Esophagus mucosa (tissue), 1 donor: ENCODE measurements at places on chromosomes 3 and 15. TPM values are rescaled to one million over a fixed set of nuclear protein-coding genes. Genes with fewer than 3 reads are reported as not detected.

The ALG3 gene
- 28.9 TPM for total RNA-seq

The RTP3 gene
- not detected for total RNA-seq

DNA sequence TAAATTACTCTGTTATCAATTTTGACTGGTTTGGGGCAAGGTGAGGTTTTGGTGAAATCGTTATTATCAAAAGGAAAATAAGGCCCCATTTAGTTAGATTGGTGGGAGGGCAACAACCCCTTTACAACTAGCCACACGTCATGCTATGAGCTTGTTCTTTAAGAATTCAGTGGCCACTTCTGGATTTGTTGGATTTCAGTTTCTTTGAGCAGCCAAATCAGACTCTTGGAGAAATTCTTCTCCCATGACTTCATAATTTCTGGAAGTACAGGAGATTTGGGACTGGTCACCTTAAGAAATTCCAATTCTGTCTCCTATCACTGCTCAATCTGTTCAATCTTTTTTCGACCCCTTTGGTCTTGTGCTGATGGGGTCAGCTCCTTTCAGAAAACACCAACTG is 14.8 kb upstream of the WNT5A start:
- ATAC-seq: no peak

DNA sequence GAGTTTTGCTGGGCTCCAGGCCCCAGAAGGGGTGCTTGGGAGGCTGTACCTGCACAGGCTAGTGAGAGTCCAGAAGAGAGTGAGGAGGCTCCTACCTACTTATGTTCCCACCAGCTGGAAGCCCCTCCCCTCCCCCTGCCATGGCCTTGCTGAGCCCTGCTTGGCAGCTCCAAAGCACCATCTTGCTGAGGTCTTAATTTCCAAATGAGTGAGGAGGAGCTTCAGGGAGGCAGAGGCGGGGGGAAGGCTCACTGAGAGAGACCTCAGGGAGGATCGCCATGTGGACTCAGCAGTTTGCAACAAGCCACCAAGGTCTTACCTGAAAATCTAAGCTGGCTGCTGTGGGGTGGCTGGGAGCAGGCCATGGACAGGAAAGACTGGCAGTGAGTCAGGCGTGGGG is 8.7 kb upstream of the CACNA2D2 start:
- ATAC-seq: no peak

GRCh38 chr3:173958805-173959204 is 561.3 kb downstream of the NLGN1 start:
- ATAC-seq: no peak

DNA sequence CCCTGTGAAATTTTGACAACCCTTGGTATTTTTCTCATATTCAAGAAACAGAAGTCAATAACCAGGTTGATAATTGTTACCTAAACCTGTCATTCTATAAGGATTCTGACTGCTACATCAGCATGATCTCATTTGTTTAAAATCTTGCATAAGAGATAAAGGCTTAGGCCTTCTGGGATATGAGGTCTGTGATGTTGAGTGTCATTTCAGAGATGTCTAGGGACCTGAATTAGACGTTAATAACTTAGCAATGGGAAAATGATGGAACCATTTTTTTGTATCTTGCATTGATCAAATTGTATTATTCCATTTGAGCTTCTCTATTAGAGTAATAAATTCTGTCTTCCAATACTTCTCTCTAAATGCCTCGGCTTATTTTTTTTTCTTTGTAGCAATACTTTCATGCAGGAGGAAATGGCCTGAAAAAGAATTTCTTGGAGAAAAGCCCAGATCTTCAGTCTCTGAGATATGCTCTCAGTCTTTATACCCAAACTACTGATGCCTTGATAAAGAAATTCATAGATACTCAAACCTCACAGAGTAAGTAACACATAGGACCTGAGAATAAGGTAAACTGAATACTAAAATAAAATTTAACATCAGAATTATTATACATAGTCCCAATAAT is 589.3 kb downstream of the UNC13C start:
- no peak for ATAC-seq

DNA sequence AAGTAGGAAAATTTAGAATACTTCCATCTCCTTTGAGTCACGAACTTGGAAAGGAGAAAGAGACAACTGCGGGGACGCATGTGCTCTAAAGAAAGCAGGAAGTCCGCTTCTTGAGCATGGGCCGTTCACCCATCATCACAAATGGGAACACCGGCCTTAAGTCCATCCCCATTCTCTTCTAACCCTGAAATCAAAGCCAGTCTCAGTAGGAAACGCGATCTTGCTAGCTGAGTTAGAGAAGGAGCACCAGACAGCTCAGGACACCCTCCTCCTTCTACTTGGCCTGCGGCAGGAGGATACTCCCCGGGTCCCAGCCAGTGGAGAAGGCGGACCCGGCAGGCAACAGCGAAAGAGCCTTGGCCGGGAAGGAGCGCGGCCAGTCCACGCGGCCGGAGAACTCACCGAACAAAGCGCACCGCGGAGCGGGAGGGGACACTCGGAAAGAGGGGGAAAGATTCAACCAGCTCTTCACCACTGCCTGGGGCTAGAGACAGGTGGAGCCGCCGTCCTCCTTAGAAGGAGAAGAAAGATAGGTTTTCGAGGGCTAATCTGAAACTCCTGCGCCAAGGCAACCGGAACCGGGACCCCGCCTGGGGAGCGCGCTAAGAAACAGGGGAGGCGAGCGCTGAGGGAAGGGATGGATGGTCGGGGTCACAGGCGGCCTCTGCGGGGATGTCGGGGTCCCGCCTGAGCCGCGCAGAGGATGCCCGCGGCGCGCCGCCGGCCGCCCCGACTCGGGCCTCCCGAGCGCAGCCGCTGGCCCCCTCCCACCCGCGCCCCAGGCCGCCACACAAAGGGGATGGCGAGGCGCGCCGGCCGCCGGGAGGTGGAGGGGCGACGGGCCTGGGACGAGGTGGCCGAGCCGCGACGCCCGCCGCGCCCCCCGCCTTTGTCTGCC is 818 bp downstream of the SLC4A7 start:
- no peak for ATAC-seq

The CLDN1 gene
- total RNA-seq: 40.3 TPM

DNA sequence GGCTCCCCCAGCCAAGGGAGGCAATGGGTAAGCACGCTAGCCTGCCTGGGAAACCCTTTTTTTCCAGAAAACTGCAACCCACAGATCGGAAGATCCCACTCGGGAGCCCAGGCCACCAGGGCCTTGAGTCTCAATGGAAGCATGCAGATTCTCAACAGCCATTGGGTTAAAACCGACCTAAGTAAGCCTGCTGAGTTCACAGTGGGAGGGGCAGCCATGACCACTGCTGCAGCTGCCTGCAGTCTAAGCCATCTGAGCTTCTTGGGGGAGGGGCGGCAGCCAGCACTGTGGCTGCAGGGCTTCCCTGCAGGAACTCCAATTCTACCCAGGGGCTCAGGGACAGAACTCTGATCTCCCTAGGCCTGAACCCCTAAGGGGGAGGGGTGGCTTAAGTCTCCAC is 82.0 kb downstream of the DPPA2 start:
- ATAC-seq: no peak

DNA sequence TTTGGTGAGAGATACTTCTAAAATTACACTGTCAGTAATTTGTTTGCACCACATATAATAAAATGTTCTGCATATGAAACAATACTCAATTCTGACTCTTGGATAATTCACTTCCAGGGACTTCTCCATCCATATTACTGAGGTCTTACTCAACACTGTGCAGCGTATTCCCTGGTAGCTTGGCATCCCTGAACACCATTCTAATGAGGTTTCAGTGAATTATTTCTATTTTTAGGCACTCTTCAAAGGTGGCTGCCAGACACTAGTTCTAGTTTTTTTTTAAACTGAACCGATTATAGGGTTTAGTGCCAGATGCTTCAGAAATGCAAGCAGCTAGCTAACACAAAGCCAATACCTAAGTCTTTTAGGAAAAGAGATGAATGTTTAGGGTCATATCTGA is 283.3 kb downstream of the FEZF2 start:
- ATAC-seq: no peak

- ATAC-seq: no peak
These were observed 87.8 kb upstream of the RNU6-1 start for GRCh38 chr15:67927501-67928168.

GRCh38 chr15:71734709-71735384 is 75.5 kb upstream of the NR2E3 start:
- no peak for ATAC-seq

DNA sequence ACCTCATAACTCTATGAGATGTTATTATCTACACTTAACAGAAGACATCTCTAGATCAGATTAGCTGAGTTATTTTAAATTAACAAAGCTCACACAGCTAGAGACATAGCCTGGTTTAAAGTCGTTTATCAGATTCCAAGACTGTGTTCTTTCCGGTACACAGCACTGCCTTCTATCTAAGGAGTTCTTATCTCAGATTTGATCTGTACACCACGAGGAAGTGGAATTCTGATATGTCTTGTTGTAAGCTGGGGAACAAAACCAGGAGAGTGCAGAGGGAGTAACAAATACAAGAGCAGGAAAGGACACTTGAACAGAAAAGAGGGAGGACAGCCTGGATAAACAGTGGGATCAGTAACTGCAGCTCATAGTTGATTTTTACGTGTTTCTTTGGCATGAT is 61.7 kb upstream of the KCNMB2 start:
- no peak for ATAC-seq

GRCh38 chr3:125280668-125281361 is 68.3 kb upstream of the SLC12A8 start:
- ATAC-seq: no peak

- peak; percentile 85 for ATAC-seq
These were observed 309.8 kb downstream of the VPS13C start for GRCh38 chr15:61750271-61751084.

GRCh38 chr15:101240358-101240757 is 11.5 kb downstream of the CHSY1 start:
- ATAC-seq: no peak

- no peak for ATAC-seq
These were observed 35.1 kb downstream of the MDFIC2 start for GRCh38 chr3:70277304-70277703.

GRCh38 chr3:184178521-184179138 is 4.0 kb downstream of the AP2M1 start:
- no peak for ATAC-seq

DNA sequence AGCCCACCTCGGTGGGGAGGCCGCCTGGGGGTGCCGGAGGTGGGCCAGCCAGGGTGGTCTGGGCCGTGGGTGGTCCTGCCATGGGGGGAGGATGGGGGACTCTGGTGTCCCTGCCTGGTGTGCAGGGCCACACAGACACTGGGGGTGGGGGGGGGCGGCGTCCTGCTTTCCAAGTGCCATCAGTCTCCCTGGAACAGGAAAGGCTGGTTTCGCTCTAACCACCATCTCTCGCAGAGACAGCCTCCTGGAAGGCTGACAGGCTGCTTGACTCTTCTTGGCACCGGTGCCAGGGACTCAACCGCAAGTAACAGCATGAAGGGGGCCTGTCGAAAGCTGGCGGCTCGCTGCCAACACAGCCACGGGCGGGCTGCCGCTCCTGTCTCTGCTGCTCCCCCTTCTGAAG is 40.3 kb downstream of the RGMA start:
- ATAC-seq: peak; percentile 74

GRCh38 chr3:179016979-179017670 is 54.5 kb downstream of the ZMAT3 start:
- no peak for ATAC-seq

The GUCA1C gene
- not detected for total RNA-seq

GRCh38 chr15:51378406-51378805 is 37.0 kb downstream of the GLDN start:
- ATAC-seq: no peak

The RBMS3 gene
- 3.4 TPM for total RNA-seq

DNA sequence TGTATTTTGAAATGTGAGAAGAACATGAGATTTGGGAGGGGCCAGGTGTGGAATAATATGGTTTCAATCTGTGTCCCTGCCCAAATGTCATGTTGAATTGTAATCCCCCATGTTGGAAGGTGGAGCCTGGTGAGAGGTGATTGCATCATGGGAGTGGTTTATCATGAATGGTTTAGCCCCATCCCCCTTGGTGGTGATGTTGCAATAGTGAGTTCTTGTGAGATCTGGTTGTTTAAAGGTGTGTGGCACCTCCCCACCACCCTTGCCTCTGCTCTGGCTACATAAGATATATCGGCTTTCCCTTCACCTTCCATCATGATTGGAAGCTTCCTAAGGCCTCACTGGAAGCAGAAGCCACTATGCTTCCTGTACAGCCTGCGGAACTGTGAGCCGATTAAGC is 23.9 kb upstream of the TMEM108 start:
- ATAC-seq: no peak

The ZDHHC23 gene
- total RNA-seq: 3.0 TPM

The GP9 gene
- not detected for total RNA-seq

- no peak for ATAC-seq
These were observed 978.6 kb downstream of the PLOD2 start for GRCh38 chr3:145182196-145182911.

The GRAMD1C gene
- 5.0 TPM for total RNA-seq

DNA sequence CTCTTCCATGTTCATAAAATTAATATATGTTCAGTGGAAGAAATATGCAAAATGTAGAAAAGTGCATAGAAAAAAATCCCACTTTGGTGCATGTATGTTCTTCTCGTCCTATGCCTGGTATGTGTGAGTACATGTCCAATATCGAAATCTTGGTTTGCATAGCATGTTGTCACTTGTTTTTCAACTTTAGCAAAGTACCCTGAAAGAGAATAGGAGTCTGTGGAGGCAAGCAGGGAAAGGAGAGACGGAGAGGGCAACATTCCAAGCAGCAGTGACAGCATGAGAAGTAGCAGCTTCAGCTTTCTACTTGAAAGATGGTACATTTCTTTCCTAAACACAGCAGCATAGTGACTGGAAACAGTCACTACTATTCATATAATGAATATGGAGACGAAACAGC is 56.8 kb upstream of the CACNA2D3 start:
- no peak for ATAC-seq

GRCh38 chr3:178971614-178972013 is 100.0 kb downstream of the ZMAT3 start:
- no peak for ATAC-seq

The ZNF148 gene
- 21.2 TPM for total RNA-seq

GRCh38 chr3:169668072-169668956 is 4.8 kb upstream of the MECOM start:
- peak; percentile 53 for ATAC-seq

- peak; percentile 56 for ATAC-seq
These were observed 762 bp downstream of the NCK1 start for GRCh38 chr3:136862617-136863322.

DNA sequence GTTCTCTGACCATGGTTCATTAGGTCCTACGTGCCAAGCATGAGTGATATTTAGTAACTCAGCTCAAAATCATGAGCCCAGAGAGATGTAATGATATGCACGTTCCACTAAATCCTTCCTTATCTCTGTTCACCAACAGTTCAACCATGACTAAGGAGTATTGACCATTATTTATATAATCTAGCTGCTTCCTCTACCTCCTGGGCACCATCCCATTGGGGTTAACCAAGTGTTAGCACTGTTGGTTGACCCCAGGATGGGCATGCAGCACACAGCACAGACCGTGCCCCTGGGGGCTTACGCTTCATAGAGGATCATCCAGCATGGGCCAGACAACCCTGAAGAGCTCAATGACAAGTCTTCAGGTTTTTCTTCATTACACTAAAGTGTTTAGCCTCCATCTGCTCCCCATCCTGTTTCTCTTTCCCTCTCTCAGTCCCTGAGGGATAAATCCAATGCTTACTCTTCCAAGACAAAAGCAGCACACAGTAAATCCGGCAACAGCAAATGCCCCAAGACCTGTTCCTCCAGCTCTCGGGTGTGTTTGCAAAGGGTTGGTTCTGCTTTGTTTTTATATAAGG is 10.4 kb downstream of the FAM174B start:
- peak; percentile 13 for ATAC-seq

GRCh38 chr15:99546441-99547100 is 19.2 kb upstream of the MEF2A start:
- ATAC-seq: no peak

GRCh38 chr15:51828621-51829375 is 655 bp upstream of the TMOD3 start:
- peak; percentile 59 for ATAC-seq
